ENCODE measurements at places on chromosomes 11 and 22.
A peak's percentile ranks its signal among the peaks of the same experiment; 100 is the strongest.

DNA sequence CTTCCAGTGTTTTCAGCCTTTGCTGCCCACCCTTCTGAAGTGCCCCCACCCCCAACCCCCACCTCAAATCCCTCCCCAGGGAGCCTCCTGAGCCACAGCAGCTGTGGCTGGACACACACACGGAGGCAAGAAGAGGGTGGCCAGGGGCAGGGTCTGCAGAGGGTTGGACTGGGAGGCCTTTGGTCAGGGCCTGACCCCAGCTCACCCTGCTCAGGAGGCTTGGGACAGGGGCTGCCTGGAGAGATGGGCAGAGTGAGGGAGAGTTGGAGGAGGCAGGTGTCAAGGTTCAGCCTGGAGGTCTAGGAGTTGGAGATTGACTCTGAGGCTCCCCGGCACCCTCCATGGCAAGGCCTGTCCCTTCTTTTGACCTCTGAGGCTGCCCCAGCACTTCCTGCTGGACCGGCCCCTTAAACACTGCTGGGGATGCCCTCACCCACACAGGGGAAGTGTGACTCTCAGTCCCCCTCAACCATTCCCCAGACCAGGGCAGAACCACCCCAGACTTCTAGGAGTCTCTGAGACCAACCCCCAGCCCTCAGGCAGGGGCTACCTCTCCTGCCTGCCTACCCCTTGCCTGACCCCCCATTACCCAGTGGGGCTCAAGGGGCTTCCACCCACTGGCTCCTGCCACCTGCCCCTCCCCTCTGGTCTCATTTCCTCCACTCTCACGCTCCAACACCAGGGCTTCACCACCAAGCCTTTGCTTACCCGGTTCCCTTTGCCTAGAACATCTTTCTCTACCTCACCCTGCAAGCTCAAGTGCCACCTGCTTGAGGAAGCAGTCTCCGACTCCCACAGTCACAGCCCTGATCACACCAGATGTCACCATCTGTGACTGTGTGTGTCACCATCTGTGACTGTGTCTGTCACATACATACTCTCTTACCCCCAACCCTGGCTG is 8.6 kb downstream of the ARAP1 start:
- DNase-seq = no peak

DNA sequence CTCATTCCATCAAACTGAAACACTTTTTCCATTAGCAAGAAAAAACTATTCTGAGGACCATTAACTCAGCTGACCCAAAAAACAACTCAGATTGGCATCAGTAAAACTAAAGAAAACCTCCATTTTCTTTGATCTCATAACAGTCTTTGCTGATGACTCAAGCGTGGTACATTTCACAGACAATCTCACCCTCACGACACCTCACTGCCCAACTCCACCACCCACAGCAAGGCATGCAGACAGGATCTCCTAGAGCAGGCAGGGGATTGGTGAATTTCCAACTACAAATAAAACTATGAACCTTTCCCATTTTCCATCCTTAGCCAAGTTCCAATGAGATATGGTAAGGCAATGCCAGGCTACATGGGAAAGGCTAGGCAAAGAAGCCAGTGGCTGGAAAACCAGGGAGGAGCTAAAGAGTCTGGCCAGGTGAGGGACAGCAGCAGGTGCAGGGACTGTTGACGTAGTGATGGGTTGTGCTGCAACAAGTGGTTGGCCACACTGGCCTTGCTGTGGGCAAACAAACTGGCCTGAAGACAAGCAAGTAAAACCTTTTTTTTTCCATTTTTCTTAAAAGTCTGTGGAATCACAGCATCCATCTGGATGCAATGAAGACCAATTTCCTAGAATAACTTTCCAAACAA is 97.2 kb downstream of the SERGEF start:
- DNase-seq = no peak

GRCh38 chr11:8075119-8075726 is 5.8 kb upstream of the TUB start:
- DNase-seq = no peak

GRCh38 chr22:37427135-37427710 is at the start of gene ELFN2:
Gene ELFN2, minus strand, starts transcription at chr22:37427479. Its CDS starts 51,945 bp downstream, at chr22:37375534.
- DNase-seq = no peak

- DNase-seq = no peak
Measured at GRCh38 chr11:116333001-116333535, 439.7 kb downstream of the BUD13 start.

DNA sequence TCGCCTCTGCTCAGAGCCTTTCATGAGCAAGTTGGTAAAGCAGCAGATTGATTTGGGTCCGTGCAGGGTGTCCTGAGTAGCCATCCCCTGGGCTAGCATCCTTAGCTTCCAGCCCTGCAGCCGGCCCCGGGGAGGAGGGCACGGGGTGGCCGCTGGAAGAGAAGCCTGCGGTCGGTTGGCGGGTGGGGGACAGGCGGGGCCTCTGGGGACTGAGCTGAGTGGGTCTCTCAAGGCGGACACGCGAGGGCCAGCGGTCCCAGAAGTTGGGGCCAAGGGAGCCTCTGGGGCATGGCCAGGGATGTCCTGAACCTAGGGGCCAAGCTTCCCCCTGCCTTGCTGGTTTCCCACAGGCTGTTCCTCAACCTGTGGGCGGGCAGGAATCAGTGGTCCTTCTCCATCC is 143.0 kb downstream of the TBC1D22A start:
- no peak for DNase-seq

DNA sequence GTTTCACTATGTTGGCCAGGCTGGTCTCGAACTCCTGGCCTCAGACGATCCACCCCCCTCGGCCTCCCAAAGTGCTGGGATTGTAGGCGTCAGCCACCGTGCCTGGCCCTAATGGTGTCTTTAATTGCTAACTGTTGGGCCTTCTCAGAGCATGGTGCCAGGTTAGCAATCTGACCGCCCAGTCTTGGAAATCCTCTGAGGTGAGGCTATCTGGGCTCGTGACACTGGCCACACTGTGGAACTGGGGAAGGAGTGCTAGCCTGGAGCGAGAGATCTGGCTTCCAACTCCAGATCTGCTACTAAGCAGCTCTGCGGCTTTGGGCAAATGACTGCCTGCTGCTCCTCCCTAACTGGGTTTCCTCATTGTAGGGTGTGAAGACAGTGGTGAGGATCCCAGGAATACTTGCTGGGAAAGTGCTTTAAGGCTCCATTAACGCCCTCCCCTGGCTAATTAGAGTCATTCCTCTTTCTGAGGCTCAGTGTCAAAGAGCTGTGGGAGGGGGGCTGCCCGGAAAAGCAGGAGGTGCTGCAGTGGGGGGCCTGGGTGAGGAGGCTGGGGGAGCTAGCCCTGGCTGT is 35.4 kb downstream of the CHRDL2 start:
- no peak for DNase-seq

GRCh38 chr11:62831520-62832335 is at the start of gene STX5:
Gene STX5, minus strand, starts transcription at chr11:62832051. Its CDS starts 808 bp downstream, at chr11:62831243.
- DNase-seq = peak; percentile 100

DNA sequence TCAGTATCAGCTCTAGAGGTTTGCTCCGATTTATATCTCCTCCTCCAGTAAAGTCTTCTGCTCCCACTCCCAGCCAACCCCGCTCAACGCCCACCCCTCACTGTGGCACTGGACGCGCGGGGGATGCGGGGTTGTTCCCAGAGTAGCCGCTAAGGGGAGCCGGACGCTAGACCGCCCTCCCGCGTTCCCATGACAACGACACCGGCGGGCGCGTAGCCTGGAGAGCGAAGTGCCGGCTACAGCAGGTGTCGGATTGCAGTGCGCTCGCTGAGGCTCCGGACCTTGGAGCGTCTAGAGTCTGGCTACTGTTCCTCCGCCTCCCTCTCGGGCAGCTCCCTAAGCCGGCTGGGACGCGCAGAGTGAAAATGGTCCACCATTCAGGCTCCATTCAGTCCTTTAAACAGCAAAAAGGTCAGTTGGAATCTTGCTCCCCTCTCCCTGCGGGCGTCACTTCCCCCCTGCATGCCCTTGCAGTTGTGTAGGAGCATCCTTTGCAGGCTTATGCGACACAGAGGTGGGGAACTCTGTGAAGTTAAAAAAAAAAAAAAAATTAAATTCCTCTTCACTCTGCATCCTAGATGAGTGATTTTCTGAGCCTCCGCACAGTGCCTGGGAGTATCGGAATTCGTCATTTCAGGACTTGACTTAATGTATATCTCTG is at the start of gene ANO3:
Gene ANO3, plus strand, starts transcription at position 220 of the 661 bp plus-strand sequence. Its CDS starts 146 bp downstream, at position 366.
- DNase-seq = peak; percentile 22

- DNase-seq = no peak
Measured at GRCh38 chr22:21845558-21846453, 21.6 kb downstream of the MAPK1 start.

DNA sequence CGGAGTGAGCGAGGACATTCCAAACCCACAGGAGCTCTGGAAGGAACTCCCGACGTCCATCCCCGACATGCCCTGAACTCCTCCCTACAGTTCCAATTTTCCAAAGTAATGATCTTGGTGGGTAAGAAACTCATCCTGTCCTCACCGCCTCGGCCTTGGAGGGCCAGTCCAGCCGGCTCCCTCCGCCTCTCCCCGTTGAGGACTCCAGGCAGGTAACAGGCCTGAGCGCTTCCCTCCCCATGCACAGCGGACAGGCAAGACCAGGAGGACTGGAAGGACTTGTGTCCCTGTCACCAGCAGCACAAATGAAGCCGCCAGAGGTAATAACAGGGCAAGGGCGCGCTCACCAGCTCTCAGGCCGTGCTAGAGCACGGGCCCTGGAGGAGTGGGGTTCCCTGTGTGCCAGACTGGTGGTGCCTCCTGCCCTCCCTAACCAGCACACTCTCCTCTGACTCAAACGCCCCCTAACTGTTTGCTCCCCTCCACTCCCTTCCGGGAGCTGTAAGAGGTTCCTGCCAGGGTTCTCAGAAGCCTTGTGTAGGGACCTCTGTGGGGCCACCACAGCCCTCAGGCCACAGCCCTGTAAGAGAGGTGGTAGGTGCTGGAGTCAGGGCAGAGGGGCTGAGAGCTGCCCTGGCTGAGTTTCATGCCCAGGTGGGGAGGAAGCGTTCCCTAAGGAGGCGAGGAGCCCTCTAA is 17.1 kb downstream of the OVOL1 start:
- no peak for DNase-seq

DNA sequence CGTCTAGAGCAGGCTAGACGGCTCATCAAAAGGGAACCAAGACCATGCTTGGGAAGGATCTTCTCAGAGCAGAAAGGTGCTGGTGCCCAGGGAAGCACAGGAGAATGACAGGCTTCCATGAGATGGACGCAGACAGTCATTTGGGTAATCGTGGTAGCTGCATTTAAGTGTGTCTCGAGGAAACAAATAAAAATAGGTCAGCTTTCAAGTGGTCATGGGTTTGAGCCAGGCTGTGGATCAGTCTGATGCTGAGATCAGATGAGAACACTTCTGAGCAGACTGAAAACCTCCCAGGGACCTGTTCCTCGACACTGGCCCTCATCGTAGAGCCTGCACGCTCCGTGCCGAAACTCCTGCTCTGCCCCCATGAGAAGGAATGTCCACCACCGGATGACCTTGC is 4.7 kb downstream of the CARS1 start:
- DNase-seq = no peak

GRCh38 chr22:46007003-46007847 is 30.3 kb upstream of the WNT7B start:
- no peak for DNase-seq

- DNase-seq = no peak
Measured at GRCh38 chr11:35947437-35947836, 3.6 kb downstream of the LDLRAD3 start.

GRCh38 chr11:65003282-65003681 is 6.5 kb upstream of the BATF2 start:
- no peak for DNase-seq

- DNase-seq = no peak
Measured at GRCh38 chr11:64619811-64620380, 28.9 kb downstream of the SLC22A12 start.

GRCh38 chr22:17513612-17514011 is 49.7 kb upstream of the SLC25A18 start:
- no peak for DNase-seq

GRCh38 chr11:62359475-62359874 is 22.2 kb downstream of the ASRGL1 start:
- DNase-seq = no peak

DNA sequence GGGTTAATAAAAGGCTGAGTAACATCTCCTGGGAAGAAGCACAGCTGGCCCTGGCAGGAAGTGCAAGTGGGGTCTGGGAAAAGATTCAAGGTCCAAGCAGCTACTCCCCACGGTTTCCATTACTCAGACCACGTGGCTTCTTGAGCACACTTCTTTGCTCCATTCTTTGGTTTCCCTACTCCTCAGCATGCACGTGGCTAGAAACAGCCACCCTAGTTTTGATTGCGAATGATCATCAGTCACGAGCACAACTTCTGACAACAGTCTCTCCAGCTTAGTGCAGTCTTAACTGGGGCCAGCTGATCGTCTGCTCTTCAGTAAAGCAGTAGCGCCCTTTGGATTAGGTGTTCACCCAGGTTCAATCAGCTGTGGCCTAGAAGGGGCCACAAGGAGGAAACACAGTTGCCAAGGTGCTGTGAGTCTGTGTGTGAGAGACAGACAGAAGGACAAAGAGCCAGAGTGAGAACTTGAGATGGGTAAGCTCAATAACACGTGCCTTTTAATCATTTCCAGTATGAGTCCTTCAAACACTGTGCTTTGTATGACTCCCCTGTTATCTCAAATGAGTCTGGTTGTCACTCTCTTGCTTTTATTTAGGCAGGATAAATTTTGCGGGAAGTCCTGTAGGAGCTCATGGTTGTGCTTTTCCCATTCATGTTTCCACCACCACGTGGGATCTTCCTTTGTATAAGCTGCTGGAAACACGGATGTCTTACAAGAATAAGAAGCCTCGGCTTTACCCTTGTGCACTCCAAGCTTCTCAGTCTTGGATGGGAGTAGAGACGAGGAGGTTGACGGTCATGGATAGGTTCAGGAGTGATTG is 901 bp upstream of the PARVA start:
- no peak for DNase-seq

DNA sequence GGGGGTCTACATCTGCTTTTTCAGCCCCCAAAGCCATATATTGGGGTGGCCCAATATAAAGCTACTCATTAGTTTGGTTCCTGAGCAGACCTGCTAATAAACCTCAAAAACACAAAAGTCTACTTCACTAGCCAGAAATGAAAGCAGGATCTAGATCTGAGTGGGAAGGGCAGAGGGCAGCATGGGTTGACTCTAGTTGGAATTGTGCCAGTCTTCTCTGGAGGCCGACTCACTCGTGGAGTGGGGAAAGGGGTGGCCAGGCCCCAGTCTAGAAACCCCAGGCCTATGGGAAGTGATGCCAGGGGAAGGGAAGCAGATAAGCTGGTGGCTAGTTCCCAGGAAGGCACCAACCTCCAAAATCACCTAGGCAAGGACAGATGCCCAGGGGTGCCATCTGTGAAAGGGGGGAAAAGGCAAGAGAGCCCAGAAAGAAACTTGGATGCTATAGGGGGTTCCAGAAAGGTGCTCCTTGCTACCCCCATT is 5.3 kb downstream of the PATZ1 start:
- DNase-seq = no peak

DNA sequence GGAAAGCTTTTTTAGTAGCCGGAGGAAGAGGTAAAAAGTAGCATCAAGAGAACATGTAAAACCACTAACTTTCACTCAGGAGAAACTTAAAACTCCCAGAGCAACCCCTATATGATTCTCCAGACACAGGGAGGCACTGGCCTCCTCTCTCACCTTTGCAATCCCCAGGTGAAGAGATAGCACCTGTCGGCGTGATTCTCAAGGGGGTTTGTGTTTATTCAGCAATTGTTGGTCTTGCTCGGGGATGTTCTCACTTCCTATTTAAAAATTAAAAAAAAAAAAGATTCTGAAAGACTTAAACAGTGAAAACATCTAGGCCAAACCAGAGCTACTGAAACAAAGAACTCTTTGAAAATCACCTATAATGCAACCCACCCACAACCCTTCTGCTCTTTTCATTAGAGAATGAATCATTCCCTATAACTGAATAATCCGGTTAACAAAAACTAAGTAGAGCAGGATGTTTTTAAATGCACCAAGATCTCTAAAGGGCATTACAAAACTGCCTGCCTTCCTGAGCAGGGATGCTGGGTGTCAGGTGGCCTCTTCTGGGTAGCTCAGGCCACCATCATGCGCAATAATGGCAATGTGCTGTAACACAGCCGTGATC is 24.9 kb downstream of the DHCR7 start:
- DNase-seq = no peak

Data from activated naive CD4-positive, alpha-beta T cell treated with anti-CD3 and anti-CD28 coated beads, Interleukin-2, amount 10 ng/mL, durations not matched to agents 7 days and 5 days (primary cell).